Osteoblast (primary cell): ENCODE measurements at places on chromosomes 13 and 19. TPM values are rescaled to one million over a fixed set of nuclear protein-coding genes. Genes with fewer than 3 reads are reported as not detected.
A peak's percentile ranks its signal among the peaks of the same experiment; 100 is the strongest.

FUT3 gene
- total RNA-seq, result not detected in 2 replicates

GPR183 gene
- total RNA-seq, result 0.29 and 0.36 TPM in 2 replicates

CEACAM16 gene
- under 0.01 TPM in 1 of 2 replicates, not detected in the other for total RNA-seq

CATSPERD gene
- under 0.01 TPM in 2 replicates for total RNA-seq

CGB8 gene
- total RNA-seq, result 0.29 TPM in 1 of 2 replicates, not detected in the other

F2RL3 gene
- under 0.01 TPM in 2 replicates for total RNA-seq

RYR1 gene
- under 0.01 TPM in 2 replicates for total RNA-seq

TMC4 gene
- 0.29 and 0.72 TPM in 2 replicates for total RNA-seq

NLRP5 gene
- not detected in 2 replicates for total RNA-seq

ELSPBP1 gene
- total RNA-seq, result not detected in 2 replicates

ZSCAN18 gene
- 49.8 and 60.4 TPM in 2 replicates for total RNA-seq

NALCN gene
- 10.6 and 11.2 TPM in 2 replicates for total RNA-seq

CHST8 gene
- total RNA-seq, result not detected in 2 replicates

- H3K4me3 ChIP-seq, result no peak overlapping the region
- H3K27ac ChIP-seq, result no peak overlapping the region
- H3K27me3 ChIP-seq, result no peaks in the 10 kb centered on the region
- no peak for DNase-seq
Measured at GRCh38 chr13:113371061-113371460, 7.1 kb upstream of the GRTP1 start.

DNA sequence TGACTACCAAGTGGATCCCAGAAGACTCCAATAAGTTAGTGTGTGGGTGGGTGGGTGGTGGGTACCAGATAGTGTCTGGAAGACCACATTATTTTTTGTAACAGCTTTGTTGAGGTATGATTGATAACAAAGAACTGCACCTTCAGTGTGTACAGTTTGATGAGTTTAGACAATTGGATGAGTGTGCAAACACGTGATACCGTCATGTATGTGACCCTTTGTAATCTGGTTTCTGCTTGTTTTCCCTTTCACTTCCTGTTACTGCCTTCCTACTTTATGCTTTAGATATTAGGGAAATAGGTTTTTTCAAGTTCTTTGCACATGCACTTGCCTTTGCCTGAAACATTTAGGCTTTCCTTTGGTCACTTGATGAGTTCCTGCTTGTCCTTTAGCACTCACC is 8.5 kb downstream of the RPL21 start:
- H3K36me3 ChIP-seq, result peaks cover 43% of the 10 kb centered on the region
- DNase-seq, result no peak
- H3K4me3 ChIP-seq, result no peak overlapping the region
- H3K27ac ChIP-seq, result no peak overlapping the region

DNA sequence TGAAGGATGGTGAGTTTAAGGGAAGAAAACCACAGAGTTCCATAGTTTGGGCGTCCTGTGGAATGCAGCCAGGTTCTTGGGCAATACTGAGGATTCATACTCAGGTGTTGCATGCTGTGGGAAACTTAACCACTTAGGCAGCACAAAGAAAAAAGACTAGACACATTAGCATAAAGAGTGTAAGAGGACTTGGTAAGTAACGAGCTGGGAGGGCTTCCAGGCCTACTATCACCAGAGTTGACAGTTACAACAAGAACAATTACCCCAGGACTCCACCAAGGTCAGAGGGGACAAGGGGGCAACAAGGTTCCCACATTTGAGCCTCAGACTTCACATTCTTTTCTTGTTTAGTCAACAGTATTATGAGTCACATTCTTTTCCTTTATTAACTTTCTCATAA is 33.2 kb downstream of the KCTD12 start:
- peaks cover 44% of the 10 kb centered on the region for H3K4me1 ChIP-seq
- peak overlapping the region; percentile 71 for H3K27ac ChIP-seq
- no peaks in the 10 kb centered on the region for H3K27me3 ChIP-seq
- no peak overlapping the region for H3K4me3 ChIP-seq

DNA sequence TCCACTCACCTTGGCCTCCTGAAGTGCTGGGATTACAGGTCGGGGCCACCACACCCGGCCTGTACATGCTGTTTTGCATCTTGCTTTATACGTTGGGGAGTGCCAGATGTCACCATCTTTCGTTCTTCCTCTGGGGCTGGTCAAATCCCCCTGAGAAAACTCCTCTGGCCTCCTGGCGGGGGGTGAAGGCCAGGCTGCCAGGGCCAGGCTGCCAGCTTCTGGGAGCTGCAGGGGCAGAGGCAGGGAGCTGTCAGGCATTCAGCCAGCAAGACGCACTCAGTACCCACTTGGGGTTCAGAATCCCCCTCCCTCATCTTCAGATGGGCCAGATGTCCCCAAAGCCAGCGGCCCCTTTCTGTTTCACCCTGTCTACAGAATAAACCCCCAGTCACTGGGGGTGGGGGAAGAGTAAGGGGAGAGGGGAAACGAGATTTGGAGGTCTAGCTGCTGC is 16.1 kb downstream of the ZSWIM9 start:
- DNase-seq, result no peak
- peaks cover 3% of the 10 kb centered on the region for H3K36me3 ChIP-seq
- H3K4me1 ChIP-seq, result no peaks in the 10 kb centered on the region
- H3K27ac ChIP-seq, result no peak overlapping the region

DNA sequence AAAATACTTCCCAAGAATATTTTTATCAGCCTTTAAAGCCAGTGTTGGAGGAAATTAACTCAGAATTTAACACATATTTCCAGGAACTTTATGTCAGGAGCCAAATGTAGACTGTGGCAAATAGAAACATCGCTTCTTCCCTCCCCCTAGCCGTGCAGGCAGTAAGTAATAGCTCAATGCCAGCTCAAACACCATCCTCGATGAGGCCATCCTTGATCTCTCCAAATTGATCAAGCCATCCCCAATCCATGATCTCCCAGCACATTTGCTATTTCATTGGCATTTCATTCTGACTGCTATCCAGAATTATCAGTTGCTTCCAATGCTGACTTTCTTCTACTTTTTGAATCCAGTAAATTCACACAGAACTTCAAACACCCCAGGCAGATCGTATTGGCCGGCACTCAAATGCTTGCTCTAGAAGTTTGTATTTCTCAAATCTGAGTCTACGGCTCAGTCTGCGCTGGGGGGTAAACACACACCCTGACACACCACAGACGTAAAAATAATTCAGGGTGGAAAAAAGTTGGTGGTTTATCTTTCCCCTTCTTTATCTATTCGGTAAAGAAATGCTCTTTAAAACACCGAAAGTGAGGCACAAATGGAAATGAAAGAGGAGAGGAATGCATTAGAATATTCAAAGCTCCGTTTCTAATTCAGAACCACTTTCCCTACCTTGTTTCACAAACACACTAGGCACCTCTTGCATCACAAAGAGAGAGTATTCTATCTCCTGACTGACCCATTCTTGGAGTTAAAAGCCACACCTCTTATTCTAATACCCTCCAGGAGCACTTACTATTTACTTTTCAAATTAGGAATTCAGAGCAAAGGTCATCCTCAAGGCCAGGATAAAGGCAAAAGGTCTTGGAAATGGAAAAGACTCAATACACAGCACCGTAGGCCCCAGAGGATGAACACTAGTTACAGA is 991 bp downstream of the OBI1 start:
- peak overlapping the region; percentile 74 for H3K27ac ChIP-seq
- H3K36me3 ChIP-seq, result peaks cover 3% of the 10 kb centered on the region
- H3K27me3 ChIP-seq, result no peaks in the 10 kb centered on the region
- DNase-seq, result peak; percentile 63
- H3K4me1 ChIP-seq, result peaks cover 11% of the 10 kb centered on the region

DNA sequence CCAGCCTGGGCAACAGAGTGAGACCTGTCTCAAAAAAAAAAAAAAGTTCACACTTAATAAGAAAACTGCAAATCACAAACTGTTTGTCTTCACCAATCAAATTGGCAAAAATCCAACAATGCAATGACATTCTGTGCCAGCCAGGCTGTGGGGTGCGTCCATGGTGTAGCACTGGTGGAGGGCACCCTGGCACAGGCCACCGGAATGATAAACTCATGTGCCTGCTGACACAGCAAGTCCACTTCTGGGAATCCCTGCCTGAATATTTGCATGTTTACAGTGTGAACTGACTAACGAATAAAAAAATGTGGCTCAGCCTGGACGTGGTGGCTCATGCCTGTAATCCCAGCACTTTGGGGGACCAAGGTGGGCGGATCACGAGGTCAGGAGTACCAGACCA is 1.6 kb upstream of the LRRC25 start:
- DNase-seq, result peak; percentile 95
- H3K27ac ChIP-seq, result no peak overlapping the region
- H3K4me3 ChIP-seq, result no peak overlapping the region
- H3K4me1 ChIP-seq, result peaks cover 15% of the 10 kb centered on the region
- peaks cover 17% of the 10 kb centered on the region for H3K27me3 ChIP-seq

- DNase-seq, result no peak
- peaks cover 16% of the 10 kb centered on the region for H3K36me3 ChIP-seq
- no peak overlapping the region for H3K27ac ChIP-seq
- no peaks in the 10 kb centered on the region for H3K4me1 ChIP-seq
- no peaks in the 10 kb centered on the region for H3K27me3 ChIP-seq
Measured at GRCh38 chr13:28268800-28269223, 130.5 kb downstream of the PAN3 start.

GRCh38 chr13:108212886-108213285 is 2.5 kb downstream of the LIG4 start:
- no peak overlapping the region for H3K27ac ChIP-seq
- no peak for DNase-seq
- H3K4me3 ChIP-seq, result no peak overlapping the region
- H3K4me1 ChIP-seq, result peaks cover 18% of the 10 kb centered on the region
- H3K27me3 ChIP-seq, result no peaks in the 10 kb centered on the region

- H3K36me3 ChIP-seq, result no peaks in the 10 kb centered on the region
- H3K27ac ChIP-seq, result no peak overlapping the region
- H3K4me1 ChIP-seq, result no peaks in the 10 kb centered on the region
- no peak for DNase-seq
Measured at GRCh38 chr19:53294786-53295441, 27.4 kb upstream of the VN1R4 start.

- no peaks in the 10 kb centered on the region for H3K36me3 ChIP-seq
- no peak overlapping the region for H3K4me3 ChIP-seq
- no peaks in the 10 kb centered on the region for H3K27me3 ChIP-seq
- no peaks in the 10 kb centered on the region for H3K4me1 ChIP-seq
- no peak overlapping the region for H3K27ac ChIP-seq
Measured at GRCh38 chr13:96172066-96172465, 82.2 kb downstream of the HS6ST3 start.

- no peak overlapping the region for H3K4me3 ChIP-seq
- H3K27me3 ChIP-seq, result no peaks in the 10 kb centered on the region
- H3K27ac ChIP-seq, result no peak overlapping the region
- peaks cover 2% of the 10 kb centered on the region for H3K4me1 ChIP-seq
- no peak for DNase-seq
Measured at GRCh38 chr19:1833540-1833939, 14.7 kb downstream of the REXO1 start.

DNA sequence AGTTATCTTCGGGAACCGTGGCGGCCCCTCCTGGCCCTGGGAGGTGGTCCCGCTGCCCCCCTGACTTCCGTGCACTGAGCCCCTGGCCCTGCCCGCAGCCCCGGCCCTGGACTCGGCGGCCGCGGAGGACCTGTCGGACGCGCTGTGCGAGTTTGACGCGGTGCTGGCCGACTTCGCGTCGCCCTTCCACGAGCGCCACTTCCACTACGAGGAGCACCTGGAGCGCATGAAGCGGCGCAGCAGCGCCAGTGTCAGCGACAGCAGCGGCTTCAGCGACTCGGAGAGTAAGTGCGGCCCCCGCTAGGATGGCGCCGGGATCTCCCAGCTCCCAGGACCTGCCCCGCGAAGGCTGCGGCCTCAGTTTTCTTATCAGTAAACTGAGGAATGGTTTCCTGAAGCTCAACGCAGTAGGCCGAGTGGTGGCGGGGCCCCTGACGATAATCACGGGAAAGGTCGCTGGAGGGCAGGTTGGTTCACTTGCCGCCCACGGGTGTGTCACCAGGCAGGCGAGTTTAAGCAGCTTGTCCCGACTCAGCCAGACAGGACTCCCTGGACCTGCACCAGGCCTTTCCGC is 924 bp downstream of the RGCC start:
- H3K4me1 ChIP-seq, result peaks cover 15% of the 10 kb centered on the region
- no peaks in the 10 kb centered on the region for H3K36me3 ChIP-seq
- H3K27me3 ChIP-seq, result peaks cover 32% of the 10 kb centered on the region
- DNase-seq, result peak; percentile 72

DNA sequence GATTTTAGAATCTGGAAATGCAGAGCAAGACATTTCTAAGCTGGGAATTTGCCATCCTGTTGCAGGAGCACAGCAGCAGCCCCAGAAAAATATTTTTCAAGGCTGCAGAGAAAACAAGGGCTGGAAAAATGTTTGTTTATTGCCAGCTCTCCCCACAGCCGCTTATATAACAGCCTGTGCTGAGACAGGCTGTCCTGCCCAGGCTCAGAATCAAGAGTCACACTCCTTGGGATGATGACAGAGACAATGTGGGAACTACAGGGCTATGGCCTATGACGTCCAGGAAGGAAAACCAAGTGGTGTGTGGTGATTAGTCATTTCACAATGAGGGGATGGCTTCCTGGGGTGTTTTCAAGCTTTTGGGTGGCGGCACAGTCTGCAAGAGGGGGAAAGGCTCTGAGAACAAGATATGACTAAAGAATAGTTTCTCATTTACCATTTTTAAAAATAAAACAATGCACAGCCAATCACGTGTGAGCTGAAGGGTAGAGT is 136.3 kb upstream of the SERP2 start:
- peak; percentile 88 for DNase-seq
- peak overlapping the region; percentile 80 for H3K27ac ChIP-seq
- H3K27me3 ChIP-seq, result no peaks in the 10 kb centered on the region
- no peaks in the 10 kb centered on the region for H3K36me3 ChIP-seq
- peaks cover 33% of the 10 kb centered on the region for H3K4me1 ChIP-seq
- no peak overlapping the region for H3K4me3 ChIP-seq

DNA sequence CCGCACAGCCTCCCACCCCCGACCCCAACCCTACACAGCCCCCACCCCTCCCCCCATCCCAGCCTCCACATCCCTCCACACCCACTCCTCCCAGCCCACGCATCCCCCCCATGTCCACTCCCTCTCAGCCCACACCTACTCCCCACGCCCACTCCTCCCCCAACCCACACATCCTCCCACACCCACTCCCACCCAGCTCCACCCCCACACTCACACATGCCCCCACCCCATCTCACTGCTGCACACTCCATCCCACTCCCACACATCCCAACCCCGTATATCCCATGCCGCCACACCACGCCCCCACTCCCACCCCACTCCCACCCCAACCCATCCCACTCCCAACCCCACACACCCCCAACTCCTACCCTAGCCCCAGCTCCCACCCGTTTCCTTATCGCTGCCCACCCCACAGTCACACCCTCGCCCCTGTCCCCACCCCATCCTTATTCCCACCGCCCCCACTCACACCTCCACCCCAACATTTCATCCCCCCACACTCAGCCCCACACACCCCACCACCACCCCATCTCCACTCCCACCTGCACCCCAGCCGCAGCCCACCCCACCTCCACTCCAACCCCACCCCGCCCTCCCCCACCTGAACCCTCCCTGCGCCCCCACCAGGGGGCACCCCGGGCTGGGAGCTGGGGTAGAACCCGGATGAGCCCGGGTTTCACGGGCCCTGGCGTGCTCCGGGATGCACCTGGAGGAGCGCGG is 809 bp downstream of the TDRD12 start:
- H3K4me3 ChIP-seq, result no peak overlapping the region
- DNase-seq, result peak; percentile 71
- no peak overlapping the region for H3K27ac ChIP-seq
- H3K27me3 ChIP-seq, result no peaks in the 10 kb centered on the region
- peaks cover 3% of the 10 kb centered on the region for H3K36me3 ChIP-seq

- peak within 1 kb of the TSS; percentile 99 for H3K4me3 ChIP-seq
- H3K4me1 ChIP-seq, result peaks cover 19% of the 10 kb centered on the region
- peak; percentile 99 for DNase-seq
- no peaks in the 10 kb centered on the region for H3K36me3 ChIP-seq
Measured at GRCh38 chr19:47608969-47609905, at the start of gene BICRA. Gene BICRA (plus strand): TSS chr19:47609134. CDS start chr19:47673575, 64,441 bp downstream.
